ENCODE measurements at places on chromosomes 1 and 21. TPM values are rescaled to one million over a fixed set of nuclear protein-coding genes. Genes with fewer than 3 reads are reported as not detected.

DNA sequence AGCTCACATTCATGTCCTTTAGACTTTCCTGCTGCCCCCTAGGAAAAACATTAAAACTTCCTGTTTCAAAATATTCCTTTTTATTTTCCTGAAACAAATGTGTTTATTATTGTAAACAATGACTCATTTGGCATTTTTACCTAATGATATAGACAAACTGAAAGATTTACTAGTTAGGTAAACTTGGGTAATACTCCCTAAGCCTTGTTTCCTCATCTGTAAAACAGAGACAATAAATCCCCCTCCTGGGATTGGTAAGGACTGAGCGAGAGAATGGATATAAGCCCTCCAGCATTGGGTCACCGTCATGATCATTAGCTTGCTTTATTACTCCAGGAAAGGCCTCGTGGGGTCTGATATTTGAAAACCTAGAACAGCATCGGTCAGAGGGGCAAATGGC is 59.8 kb downstream of the LPAR3 start:
- no peak for DNase-seq

ARID1A gene
- 83.6 TPM for total RNA-seq

- DNase-seq, result no peak
Observed at GRCh38 chr1:193265716-193266115, 79.3 kb upstream of the B3GALT2 start.

DNA sequence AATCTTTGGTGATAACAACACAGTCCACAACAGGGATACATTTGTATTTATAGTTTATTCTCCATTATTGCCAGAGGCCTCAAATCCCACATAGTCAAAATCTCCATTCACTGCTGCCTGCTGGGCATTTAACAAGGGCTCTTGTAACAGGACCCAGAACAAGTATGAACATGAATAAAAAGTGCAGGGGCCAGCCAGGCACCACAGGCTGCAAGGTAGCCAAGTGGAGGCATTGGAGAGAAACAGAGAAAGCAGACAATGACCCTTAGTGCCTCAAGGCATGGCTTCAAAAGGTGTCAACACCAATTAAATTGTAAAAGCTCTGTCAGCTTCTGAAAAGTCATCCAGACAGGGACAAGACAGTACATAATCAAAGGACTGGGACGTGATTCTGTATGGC is 116.8 kb downstream of the ATP6V1G3 start:
- DNase-seq, result no peak
